ENCODE measurements at places on chromosomes 13 and 19.

DNA sequence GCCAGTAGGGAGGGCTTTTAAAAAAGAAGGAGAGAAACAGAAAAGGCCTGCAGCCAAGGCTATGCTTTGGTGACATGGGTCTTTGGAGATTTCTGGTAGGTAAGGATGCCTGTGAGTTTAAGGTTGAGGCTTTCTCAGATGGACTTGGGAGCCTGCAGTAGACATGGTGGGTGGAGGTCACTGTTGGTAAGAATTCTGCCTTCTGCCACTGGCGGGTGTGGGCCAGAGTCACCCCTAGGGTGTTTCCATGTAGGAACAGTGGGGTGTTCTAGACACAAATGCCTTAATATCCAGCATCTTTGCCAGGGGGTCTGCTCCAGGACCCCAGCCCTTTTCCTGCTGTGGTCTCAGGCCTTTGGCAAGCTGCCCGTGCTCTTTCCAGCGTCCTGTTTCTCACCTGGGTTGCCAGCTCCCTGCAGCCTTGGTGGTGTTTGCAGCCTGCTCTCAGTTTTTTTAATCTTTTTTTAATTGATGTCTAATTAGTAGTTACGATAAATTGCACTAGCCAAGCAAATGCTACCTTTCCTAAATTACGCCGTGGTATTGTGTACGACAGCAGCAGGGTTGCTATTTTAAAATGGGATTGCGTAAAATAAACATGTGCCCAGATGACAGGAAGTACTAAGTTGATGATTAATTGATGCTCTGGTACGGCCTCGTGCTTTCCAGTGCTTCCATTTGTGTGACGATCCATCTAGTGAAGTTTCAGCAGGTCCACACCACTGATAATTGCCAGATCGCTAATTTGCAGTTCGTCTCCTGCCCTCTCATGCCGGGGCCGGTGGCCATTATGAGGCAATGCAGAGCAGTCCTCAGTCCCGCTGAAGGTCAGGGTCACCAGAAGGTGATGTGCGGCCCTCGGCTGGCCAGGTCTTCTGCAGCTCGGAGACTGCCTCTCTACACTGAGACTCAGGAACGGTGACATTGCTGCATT, 35.3 kb upstream of the NPAS1 start:
- no peak for DNase-seq

GRCh38 chr13:53135301-53135700, 106.7 kb downstream of the OLFM4 start:
- DNase-seq, result no peak

DNA sequence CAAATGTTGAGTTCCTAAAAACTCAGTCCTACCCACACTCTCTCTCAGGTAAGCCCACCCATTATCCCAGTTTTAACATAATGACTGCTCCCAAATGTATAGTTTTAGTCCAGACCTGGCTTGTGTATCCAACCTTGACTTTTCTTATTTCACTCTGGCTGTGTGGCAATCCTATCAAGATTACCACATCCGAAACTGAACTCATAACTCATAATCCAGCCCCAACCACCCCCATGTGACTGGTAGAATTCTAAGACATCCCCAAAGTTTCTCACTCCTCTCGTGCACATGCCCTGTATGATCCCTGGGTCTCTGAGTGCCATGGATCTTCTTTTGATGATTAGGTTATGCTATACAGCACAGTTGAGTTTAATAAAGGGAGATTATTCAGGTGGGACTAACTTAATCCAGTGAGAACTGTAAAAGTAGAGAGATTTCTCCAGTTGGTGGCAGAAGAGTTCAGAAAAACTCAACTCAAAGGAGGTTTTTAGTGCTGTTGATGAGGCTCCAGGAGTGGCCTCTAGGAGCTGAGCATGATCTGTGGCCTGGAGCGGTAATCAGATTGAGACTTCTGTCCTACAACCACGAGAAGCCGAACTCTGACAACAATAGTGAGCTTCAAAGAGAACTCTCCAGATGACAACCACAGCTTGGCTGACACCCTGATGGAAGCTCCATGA, 413.4 kb downstream of the ZNF536 start:
- no peak for DNase-seq

- no peak for DNase-seq
Measured at GRCh38 chr19:42207767-42208271, 9.7 kb downstream of the DEDD2 start.

- DNase-seq, result no peak
Measured at GRCh38 chr13:31982540-31982939, 49.0 kb upstream of the FRY start.

- no peak for DNase-seq
Measured at GRCh38 chr13:99208845-99209527, 8.3 kb downstream of the UBAC2 start.
